ENCODE measurements at places on chromosomes 2 and 18. TPM values are rescaled to one million over a fixed set of nuclear protein-coding genes. Genes with fewer than 3 reads are reported as not detected.

Gene PDCD1
- total RNA-seq: 0.36 TPM

DNA sequence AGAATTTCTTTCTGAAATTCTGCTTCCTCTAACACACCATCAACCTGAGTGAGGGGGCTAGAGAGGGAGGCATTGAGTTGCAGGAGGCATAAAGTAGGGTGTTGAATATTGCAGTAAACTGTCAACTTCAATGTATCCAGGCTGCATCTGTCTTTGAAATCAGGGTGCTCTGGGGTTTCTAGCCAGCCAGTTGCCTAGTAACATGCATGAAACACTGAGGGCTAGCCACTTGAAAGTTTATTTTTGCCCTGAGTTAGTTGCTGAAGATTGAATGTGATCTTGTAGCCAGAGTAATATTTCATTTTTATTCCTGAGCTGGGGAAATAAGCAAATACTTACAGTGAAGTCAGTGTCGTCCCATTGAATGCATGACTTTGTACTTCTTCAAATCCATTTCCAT is 41.9 kb downstream of the LHCGR start:
- no peak for DNase-seq

DNA sequence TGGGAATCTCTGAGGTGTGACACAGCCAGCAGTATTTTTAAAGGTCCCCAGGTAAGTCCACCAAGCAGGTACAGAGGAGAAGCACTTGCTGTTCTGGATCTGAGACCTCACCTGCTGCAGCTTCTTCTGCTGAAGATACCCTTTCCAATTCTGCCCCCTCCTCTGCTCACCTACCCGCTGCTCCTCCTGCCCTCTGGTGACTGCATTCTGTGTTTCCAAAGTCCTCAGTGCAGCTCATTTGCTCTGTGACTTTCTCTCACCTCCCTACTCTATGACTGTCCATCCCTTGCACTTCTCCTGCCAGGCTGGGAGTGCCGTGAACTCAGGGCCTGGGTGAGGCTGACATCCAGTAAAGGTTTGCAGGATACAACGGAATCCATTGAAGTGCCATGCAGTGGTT is 205.2 kb upstream of the LYPD1 start:
- DNase-seq: no peak

DNA sequence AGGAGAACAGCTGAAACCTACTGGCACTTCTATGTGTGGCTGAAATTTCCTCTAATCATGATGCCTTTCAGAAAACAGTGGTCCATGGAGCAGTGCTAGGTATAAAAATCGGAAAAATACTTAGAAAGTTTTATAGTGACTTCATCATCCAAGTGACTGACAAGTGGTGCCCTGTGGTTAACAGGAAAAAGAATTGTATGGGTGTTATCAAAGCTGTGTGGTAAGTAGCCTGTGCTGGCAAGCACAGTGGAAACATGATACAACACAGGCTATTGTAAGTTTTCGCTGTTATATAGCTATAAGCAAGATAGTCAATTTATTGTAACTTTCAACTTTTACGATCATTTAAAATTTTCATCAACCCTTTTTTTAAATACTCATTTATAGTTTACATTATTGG is 1599.7 kb upstream of the ZEB2 start:
- no peak for DNase-seq

Gene MLPH
- total RNA-seq: 117 TPM

Gene FAP
- 0.78 TPM for total RNA-seq

Gene RGPD4
- total RNA-seq: not detected

DNA sequence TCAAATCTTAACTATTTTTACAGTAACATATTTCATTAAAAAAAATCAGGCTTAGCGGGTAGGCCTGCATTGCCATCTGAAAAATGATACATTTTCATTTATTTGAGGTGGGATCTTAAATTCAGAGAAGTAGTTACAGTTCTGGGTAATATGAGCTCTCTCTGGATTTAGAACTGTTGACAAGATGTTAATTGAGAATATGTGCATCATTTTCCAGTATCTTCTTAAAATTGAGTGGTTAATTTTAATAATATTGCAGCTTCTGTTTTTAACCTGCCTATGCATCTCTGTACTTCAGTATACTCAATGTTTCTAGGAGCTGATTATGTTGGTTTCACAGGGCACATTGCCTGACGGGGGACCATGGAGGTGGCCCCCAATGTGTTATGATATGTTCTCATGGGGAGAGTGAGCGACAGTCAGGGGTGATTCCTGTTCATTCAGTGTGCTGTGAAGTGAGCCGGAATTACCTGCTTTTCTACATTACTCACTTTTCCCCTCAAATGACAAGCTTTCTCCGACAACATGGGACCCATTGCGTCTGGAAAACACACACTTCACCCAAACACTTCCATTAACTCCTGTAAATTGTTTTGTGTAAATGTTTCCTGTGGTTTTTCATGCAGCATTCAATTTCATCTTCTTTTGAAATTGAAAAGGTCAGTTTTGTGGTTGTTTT is 406.2 kb downstream of the MTX2 start:
- no peak for DNase-seq

GRCh38 chr2:55420439-55420725 is 726 bp upstream of the CCDC88A start:
- no peak for DNase-seq

GRCh38 chr2:120701499-120701898 is 34.2 kb upstream of the GLI2 start:
- no peak for DNase-seq

Gene GRHL1
- total RNA-seq: 2.3 TPM

Gene IL37
- total RNA-seq: 1.5 TPM

- DNase-seq: no peak
These were observed 35.2 kb downstream of the HS1BP3 start for GRCh38 chr2:20615466-20616241.

- no peak for DNase-seq
These were observed 14.8 kb downstream of the TRABD2A start for GRCh38 chr2:84866122-84866521.
